ENCODE measurements at places on chromosomes 16 and 17. TPM values are rescaled to one million over a fixed set of nuclear protein-coding genes. Genes with fewer than 3 reads are reported as not detected.

GRCh38 chr16:83955218-83956130, 2.4 kb downstream of the OSGIN1 start:
- DNase-seq = no peak

DNA sequence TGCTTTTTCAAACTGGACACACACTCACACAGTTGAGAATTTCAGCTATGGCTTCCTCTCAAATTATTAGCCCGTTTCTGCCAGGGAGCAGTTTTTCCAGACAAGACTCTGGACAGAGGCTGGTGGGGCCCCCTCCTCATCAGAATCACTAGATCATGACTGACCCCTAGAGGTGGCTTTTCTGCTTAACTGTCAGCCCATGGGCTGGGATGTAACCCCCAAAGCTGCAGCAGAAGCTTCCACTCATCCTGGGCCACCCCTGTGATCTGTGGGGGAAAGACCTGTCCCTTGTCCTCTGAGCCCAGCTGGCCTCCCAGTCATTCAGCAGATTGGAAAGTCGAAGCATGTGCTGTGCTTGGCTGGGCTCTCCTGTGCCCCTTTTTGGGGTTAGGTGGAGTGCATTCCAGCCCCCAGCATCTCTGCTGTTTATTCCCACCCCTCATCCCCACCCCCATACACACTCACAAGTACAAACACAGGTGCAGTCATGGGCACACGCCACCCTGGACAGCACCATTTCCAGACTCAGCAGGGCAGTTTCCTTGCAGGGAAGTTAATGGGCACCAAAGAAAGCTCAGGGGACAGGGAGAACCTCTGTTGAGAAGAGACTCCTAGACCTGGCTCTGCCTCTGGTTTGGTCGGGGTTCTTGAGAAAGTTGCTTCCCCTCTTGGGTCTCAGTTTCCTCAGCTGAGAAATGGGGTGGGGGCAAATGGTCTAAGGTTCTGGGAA, 77.6 kb upstream of the RBL2 start:
- no peak for DNase-seq

DNA sequence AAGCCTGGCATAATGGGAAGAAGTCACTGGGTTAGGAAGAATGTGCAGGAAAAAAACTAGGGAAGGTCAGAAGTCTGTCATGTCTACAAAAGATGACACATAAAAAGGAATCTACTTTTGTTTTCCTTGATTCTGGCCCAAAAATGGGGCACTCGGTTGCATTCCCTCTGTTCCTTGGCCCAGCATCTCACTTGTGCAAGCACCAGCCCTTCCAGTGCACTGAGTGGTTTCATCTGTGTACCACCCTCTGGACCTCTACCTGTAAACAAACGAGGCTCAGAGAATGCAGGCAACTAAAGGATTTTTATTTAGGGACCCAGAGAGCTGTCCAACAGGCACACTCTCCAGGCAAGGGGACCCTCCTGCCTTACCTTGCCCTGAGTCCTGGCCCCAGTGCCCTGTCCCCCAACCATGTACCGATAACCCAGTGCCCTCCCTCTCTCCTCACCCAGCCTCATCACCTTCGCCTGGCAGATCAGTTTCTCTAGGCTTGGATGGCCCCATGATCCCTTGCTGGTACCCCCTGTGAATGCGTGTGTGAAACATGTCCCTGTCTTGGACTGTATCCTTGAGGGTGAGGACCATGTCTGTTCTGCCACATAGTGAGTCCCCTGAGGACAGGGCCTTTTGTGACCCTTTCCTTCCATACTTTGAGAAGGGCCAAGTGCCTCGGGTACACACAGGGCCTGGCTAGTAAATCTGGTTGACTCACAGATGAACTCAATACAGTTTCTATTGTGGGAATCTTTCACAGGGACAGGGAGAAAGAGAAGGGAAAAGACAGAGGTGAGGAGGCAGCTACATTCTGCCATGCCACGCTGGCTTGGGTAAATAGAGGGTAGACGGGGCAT, 13.3 kb downstream of the NXPH3 start:
- DNase-seq = peak; percentile 36

DNA sequence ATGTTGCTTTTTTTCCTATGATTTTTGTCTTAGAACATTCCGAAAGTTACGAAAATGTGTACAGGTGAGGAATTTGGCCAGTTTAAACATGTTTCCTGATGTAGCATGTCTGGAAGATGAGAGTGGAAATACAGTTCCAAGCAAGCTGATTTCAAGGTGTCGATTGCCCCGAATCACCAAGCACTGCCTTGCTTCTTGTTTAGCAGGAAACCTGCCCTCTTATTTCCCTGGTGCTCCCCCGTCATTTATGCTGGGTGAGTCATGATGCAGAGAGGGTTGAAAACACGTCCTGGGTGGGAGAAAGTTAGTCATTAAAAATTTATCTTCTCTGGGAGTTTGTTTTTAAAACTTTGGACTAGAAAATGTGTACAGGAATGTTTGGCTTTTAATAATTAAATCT, 608.6 kb upstream of the EEF2KMT start:
- DNase-seq = no peak

DNA sequence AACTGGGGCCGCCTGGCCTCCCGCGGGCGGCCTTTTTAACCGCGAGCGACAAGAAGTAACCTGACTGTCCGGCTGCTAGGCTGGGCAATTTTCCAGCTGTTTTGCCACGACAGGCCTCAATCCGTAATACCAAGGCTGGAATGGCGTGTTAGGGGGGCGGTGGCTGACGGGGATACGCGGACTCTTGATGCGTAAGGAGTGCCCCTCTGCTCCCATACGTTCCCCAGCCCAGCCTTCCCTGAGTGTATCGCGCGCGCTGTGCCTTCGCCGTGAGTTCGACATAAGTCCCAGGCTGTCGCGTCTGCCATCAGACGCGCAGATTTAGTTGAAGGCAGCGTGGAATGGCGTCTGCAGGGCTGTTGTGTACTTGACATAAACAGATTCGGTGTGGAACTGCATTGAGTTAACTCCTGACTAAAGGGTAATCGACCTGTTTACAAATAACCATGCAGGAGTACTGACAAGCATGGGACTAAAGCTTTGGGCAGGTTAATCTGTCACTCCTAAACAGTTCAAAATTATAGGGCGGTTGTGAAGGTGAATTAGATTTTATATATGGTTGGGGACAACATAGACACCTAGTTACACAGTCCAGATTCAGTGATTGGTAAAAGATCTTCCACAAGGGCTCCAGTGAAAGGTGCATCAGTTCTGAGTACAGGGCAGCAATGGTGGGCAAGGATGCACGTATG, 16.6 kb upstream of the ERN1 start:
- peak; percentile 78 for DNase-seq

GRCh38 chr17:40293363-40293762, 5.7 kb downstream of the CDC6 start:
- no peak for DNase-seq

XYLT1 gene
- 4.0 TPM for total RNA-seq

PROCA1 gene
- total RNA-seq = 1.1 TPM

BRIP1 gene
- total RNA-seq = 10.7 TPM

C17orf50 gene
- total RNA-seq = not detected

RNF157 gene
- 5.8 TPM for total RNA-seq

DNA sequence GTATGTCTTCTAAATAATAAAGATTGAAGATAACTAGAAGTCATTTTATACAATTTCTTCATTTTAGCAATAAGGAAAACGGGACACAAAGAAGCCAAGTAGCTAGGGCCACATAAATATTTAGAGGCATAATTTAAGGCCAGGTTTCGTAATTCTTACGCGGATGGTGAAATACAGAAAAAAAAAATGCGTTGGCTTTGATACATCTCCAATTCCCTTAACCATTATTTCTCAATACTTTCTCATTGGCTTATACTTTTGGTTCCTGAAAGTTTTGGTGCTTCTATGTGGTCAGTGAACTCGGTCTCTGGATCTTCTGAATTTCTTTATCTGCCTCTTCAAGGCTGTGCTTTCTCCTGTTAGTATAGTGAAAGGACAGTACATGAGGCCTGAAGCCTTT, 888.1 kb downstream of the KCNJ2 start:
- peak; percentile 14 for DNase-seq

DNA sequence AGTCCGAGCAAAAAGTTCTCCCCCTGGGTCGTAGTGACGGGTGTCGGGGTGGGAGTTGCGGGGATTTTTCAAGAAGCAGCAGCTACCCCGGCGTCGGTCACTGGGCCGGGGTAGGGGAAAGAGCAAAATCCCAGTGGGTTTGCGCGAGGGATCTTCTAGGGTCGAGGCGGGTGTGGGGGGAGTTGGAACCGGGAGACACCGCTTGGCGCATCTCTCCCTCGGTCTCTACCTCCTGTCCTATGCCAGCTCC, 2.3 kb upstream of the UBTF start:
- DNase-seq = no peak

DNA sequence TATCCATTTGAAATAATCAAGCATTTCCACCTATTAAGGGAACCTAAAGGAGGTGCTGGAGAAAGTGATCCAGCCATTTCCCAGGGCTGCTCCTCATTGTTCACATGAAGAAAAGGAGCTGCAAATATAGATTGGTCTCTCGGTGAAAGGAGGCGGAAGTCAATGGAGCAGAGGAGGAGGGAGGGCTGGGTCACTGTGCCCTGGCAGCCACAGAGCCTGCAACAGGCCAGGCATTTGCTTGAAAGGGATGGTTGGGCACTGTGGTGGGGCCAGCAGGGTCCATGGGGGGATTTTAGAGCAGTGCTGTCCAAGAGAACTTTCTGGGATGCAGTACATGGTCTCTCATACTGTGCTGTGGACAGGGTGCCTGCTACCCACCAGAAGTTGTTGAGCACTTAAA, 173.2 kb downstream of the CYLD start:
- DNase-seq = no peak

DNA sequence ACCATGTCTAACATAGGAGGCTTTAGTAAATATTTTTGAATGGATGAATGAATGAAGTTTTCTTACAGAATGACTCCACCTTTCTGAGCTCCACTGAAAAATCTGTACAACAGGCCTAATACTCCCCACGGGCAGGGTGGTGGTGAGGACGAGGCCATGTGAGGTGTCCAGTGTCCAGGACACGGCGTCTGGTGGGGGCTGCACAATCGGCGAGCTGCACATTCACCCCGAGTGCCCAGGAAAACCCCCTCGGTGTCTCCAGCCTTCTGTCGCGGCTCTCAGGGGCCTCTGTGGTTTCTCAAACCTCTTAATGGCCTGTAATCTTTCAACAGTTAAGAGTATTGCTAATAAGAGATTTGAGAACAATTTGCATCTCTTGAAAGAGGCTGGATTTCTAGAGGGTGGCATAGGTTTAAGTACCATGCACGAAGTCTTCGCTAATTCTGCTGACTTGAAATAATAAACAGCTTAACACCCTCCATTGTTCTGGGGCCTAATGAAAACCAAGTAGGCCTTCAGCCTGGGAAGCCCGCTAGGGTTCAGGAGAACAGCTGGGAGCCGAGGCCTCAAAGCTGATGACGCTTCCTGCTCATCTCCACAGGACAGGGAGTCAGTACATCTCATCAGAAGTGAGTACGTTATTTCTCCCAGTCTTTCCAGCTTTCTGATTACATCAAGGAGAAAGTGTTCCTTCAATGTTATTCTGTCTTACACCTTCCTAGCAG, 304.6 kb upstream of the FOXF1 start:
- DNase-seq = no peak

- DNase-seq = no peak
Observed at GRCh38 chr17:17503566-17504130, 7.5 kb upstream of the RASD1 start.

- DNase-seq = no peak
Observed at GRCh38 chr17:43615330-43616028, 46.2 kb downstream of the MEOX1 start.

DNA sequence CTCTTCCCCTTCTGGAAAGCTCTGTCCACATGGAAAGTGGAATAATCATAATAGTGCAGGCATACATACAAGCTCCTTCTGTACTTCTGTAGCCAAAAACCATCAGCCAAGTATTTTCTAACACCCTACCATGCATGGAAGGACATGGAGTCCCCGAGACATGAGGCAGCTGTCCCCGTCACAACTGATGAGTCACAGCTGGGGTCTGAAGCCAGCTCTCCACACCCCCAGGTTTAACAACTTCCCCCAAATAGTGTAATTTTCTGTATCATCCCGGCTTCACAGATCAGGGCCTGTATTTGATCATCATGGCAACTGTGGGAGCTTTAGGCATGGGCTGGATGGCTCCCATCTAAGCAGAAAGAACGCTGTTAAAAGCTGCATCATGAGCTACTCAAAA, 16.6 kb downstream of the C16orf96 start:
- DNase-seq = no peak

DNA sequence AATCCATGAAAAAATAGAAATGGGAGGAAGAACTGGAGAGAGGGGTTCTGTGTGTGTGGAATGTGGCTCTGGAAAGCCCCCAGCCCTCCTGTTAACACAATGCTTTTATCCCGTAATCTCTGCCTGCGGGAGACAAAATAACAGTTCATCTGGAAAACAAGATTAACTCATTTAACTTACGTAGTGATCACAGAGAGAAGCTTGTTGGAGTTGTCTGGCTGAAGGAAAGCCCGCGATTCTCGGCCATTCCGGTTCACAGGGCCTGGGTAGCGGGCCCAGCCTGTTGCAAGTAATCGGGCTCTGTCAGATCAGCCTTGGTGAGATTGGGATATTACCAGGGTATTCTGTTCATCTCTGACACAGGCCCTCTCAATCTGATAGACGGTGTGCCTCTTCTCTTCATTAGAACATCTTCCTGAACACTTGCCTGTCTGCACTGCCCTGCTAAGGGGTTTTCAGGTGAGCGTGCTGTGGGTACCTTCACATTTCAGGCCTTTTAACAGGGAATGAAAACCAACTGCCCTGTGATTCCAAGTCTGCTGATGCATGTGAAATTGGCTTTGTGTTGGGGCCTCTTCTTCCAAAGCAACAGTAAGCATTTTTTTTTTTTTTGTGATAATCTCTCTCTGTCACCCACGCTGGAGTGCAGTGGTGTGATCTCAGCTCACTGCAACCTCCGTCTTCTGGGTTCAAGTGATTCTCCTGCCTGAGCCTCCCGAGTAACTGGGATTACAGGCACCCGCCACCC, 609.9 kb downstream of the WWOX start:
- no peak for DNase-seq

- no peak for DNase-seq
Observed at GRCh38 chr17:35731917-35732805, 722 bp downstream of the RASL10B start.

All from RPMI7951 (cell line).